ENCODE measurements at places on chromosomes 12 and 14. TPM values are rescaled to one million over a fixed set of nuclear protein-coding genes. Genes with fewer than 3 reads are reported as not detected.

- no peak for DNase-seq
Observed at GRCh38 chr14:92014040-92014439, 25.8 kb downstream of the TRIP11 start.

Gene SCN8A
- 3.5 TPM for total RNA-seq

Gene C12orf60
- 3.4 TPM for total RNA-seq

DNA sequence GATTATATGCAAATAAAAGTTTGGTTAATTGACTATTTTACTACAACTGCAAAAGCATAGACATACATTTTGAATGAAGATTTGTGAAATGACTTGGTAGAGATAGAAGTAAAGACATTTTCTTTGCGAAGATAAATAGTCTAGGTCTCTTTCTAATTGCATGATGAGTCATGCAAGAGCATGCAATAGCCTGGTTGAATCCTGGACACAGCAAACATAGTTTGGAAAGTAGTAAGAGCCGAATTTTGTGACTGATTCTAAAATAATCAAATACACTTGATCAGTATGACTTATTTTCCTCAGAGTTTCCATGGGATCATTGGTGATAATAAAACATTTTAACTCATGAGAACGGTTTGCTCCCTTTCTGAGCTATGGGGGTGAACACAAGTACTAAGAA, 27.7 kb upstream of the CAND1 start:
- DNase-seq = no peak

Gene XPOT
- total RNA-seq = 210 TPM

Gene INSM2
- total RNA-seq = not detected

Gene DBX2
- not detected for total RNA-seq

- DNase-seq = no peak
Observed at GRCh38 chr12:120879102-120879501, 25.1 kb downstream of the SPPL3 start.

All from OCI-LY7 (cell line).